NCI-H510A (cell line): ENCODE measurements at places on chromosomes 7 and 10.

- DNase-seq, result no peak
Measured at GRCh38 chr10:56360583-56360966, 484 bp downstream of the ZWINT start.

DNA sequence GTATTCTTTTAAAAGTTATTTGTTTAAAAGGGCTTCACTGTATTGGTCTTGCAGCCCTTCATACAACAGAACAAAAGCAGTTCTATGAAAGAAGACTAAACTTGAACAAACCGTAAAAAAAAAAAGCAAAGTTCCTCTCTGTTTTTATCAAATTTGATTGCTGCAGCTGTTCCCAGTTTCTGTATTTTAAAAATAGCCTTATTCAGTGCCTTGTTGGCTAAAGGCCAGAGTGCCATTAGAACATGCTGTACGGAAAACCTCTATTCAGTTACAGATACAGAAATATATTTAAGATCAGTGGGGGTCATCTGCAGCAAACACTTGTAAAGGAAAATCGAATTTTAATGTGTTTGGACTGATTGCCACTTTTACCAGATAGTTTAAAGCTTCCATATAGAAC lies 207.8 kb upstream of the ETV1 start:
- no peak for DNase-seq

GRCh38 chr10:30215141-30215540 lies 133.9 kb downstream of the MTPAP start:
- no peak for DNase-seq

- no peak for DNase-seq
Measured at GRCh38 chr7:27522566-27522965, 140.1 kb downstream of the HIBADH start.

DNA sequence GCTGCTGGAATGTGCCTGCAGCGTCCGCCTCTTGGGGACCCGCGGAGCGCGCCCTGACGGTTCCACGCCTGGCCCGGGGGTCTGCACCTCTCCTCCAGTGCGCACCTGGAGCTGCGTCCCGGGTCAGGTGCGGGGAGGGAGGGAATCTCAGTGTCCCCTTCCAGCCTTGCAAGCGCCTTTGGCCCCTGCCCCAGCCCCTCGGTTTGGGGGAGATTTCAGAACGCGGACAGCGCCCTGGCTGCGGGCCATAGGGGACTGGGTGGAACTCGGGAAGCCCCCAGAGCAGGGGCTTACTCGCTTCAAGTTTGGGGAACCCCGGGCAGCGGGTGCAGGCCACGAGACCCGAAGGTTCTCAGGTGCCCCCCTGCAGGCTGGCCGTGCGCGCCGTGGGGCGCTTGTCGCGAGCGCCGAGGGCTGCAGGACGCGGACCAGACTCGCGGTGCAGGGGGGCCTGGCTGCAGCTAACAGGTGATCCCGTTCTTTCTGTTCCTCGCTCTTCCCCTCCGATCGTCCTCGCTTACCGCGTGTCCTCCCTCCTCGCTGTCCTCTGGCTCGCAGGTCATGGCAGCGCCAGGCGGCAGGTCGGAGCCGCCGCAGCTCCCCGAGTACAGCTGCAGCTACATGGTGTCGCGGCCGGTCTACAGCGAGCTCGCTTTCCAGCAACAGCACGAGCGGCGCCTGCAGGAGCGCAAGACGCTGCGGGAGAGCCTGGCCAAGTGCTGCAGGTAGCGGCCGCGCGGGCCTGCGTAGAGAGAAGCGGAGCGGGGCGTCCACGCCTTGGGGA lies 645 bp downstream of the SLC26A4 start:
- peak; percentile 41 for DNase-seq

DNA sequence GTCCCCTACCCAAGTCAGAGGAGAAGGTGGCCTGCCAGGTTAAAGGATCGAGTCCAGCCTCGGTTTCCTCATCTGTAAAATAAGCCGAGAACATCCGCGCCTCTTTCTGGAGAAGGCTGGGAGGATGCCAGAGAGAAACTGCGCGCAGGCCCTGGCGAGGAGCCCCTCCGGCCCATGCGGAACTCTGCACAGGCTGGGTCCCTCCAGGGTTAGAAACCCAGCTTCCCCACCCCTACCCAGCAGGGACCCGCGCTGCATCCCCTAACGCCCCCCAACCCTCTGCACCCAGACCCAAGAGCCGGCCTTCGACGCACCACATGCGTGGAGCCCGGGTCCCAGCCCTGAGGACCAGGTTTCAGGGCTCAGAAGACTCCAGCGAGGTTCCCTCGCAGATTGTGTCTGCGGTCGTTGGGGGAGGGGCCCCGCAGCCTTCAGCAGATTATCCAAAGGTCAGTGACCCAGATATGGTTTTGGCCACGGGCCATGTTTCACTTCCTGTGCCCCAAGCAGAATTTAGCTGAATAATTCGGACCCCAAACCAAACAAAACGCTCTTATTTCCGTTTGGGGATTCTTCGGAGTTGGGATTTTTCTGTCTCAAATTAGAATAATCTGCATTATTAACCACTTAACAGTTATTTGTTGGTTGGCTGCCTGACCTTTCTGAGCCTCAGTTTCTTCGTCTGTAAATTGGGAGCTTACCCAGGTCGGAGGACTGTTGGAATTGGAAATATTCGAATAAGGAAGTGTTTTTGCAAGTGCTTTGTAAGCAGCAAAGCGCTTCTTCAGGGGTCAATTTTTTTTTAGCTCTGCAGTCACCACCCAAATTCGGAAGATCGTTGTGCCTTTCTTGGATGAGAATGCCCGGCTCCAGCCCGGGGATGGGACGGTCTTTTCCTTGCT lies 167.7 kb downstream of the UBE2H start:
- DNase-seq, result no peak

DNA sequence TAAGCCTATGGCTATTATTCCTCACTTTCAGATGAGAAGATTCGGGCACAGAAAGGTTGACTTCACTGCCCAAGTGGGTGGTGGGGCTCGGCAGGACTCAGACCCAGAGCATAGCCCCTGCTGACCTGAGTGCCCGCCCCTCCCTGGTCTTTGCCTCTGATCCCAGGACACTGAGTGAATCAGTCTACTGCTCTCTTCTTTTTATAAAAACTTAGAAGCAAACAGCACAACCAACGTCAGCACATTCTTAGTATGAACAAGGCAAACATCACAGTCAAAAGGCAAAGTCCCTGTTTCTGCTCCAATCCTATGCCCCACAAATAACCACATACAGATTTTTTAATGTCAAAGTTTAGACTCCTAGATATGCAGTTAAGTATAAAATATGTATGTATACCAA lies 237.8 kb downstream of the ZMYND11 start:
- no peak for DNase-seq

- no peak for DNase-seq
Measured at GRCh38 chr7:157599491-157599890, 262.7 kb downstream of the DNAJB6 start.

GRCh38 chr10:3737864-3738263 lies 47.1 kb downstream of the KLF6 start:
- no peak for DNase-seq

DNA sequence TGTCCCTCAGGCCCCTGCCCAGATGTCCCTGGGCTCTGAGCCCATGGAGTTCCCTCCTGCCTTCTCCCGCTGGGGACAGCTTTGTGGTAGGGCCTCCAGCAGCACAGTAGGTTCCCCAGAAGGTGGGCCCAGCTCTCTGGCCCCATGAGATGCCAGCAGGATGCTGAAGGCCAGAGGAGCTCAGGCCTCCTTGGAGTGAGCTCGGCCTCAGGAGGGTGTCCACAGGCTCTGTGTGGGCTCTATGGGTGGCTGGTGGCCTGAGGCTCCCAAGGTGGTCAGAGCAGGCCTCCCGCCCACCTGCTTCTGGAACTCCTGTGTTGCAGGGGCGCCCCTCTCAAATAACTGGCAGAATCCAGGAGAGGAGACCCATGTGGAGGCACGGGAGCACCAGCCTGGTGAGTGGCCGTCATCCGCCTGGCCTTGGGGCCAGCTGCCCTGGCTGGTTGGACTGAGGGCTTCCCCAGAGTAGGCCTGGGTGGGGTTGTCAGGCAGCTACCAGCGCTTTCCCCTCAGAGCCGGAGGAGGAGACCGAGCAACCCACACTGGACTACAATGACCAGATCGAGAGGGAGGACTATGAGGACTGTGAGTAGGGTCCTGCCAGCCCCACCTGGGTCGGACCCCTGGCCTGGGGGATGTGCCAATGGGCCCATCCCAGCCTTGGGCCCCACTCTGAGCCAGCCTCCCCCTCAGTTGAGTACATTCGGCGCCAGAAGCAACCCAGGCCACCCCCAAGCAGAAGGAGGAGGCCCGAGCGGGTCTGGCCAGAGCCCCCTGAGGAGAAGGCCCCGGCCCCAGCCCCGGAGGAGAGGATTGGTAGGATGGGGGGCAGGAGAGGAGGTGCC lies 3.2 kb downstream of the AEBP1 start:
- DNase-seq, result no peak

DNA sequence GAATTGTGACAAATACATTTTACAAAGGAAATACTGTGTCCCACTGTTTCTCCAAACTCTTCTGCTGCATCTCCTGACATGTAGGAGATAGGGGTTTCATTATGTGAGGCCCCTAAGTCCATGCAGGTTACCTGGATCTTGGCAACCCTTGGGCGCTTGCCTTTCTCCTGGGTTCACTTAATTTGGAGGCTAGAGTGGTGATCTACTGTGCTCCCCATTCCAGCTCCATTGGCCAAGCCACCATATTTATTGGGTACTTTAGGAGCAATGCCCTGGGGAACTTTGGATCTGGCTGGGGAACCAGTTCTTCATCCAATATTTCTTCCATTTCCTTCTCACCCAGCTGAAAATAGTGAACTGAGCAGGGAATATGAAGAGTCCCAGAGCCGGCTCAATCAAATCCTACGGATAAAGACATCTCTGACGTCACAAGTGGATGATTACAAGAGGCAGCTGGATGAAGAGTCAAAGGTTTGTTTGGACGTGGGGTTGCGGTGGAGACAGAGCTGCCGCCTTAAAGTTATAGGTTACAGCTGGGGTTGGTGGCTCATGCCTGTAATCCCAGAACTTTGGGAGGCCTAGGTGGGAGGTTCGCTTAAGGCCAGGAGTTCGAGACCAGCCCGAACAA lies 18.5 kb downstream of the MYH16 start:
- peak; percentile 40 for DNase-seq

DNA sequence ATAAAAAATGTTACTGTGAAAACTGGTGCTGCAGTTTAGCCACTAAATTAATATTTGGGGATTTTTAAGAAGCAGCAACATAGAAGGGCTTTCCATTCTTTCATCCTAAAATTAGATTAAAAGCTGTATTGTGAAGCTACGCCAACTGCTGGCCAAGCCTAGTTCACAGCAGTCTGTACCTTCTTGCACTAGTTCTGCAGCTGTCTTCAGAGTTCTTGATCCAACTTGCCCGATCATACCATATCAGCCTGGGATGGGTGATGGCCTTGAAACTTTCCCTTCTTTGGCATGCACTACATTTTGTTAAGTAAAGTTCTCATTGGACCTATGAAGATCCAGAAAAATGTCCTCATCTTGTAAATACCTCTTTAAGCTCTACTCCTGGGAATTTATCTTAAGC lies 20.3 kb upstream of the PANK1 start:
- DNase-seq, result no peak

GRCh38 chr7:158313931-158314330 lies 273.7 kb downstream of the PTPRN2 start:
- no peak for DNase-seq

GRCh38 chr10:119206603-119207365 lies 587 bp upstream of the GRK5 start:
- DNase-seq, result peak; percentile 58

DNA sequence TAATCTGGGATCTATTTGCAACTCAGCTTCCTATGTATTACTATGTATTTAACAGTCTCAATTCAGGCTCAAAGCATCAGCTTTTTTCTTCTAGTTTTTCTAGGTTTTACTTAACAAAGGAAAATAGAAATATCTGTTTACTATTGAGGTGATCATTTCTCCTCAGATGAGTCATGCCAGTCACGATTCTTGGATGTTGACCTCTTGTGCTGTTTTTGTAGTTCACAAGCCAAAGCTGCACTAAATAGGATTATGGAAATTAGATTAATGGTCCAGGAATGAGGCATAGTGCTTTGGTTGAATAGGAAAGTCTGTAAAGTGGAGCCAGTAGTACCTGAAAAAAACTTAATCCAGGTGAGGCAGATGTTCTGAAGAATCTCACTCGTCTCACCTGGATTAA lies 198.3 kb upstream of the KAT6B start:
- no peak for DNase-seq

DNA sequence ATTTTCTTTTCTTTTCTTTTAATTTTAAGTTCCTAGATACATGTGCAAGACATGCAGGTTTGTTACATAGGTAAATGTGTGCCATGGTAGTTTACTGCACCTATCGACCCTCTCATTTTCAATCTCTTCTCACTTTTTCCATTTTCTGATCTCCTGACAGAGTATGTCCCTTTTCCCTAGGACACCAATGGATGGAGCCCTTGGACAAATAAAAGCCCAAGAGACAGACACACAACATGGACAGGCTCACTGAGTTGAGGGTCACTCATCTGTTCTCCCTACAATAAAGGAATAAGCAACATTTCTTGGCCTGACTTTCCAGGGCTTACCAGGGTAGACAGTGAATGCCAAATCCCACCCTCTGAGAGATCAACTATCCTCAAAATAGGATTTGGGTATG lies 15.2 kb upstream of the UBE2D1 start:
- DNase-seq, result no peak

- no peak for DNase-seq
Measured at GRCh38 chr7:107917763-107918651, 27.0 kb downstream of the DLD start.

- no peak for DNase-seq
Measured at GRCh38 chr7:106239406-106239805, 45.4 kb downstream of the NAMPT start.

GRCh38 chr7:139321071-139321745 lies 19.9 kb upstream of the FMC1 start:
- no peak for DNase-seq

- DNase-seq, result peak; percentile 56
Measured at GRCh38 chr7:155003376-155004214, 671 bp upstream of the PAXIP1 start.

DNA sequence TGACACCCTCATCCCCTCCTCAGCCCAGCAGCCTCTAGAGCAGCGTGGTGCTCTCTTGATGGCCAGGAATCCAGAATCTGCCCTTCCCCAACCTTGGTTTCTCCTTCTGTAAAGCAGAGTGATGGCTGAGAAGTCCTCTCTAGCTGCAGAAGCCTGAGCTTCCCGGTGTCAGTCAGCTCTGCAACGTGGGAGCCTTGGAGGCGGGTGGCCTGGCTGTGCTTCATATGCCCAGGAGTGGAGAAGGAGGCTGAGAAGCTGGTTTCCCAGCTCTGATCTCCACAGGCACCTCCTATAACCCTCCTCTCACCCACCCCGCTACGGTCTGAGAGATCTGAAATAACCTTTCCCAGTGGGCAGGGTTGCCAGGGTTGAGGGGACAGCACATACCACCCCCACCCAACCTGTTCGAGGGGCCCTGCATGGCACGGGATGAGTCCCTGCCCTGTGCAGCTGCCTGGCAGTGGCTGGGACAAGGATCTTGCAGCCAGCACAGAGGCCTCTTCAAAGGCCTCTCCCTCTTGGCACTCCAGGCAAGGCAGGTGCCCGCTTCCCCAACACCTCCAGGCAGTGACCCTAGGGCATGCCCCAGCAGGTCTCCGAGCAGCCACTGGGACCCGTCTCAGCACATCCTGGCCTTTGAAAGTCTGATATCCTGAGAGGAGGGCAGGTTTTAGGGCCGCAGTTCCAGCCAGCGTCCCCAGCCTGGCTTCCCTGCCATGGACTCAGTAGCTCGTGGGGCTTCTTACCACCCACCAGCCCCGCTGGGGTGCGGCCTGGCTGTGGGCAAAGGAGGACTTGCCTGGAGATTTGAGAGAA lies 18.3 kb upstream of the SLC29A3 start:
- peak; percentile 71 for DNase-seq

- DNase-seq, result peak; percentile 10
Measured at GRCh38 chr7:44072364-44073231, 7.2 kb upstream of the PGAM2 start.
